Heart right ventricle (tissue), 16 donors: ENCODE measurements at places on chromosomes 4 and X.

DNA sequence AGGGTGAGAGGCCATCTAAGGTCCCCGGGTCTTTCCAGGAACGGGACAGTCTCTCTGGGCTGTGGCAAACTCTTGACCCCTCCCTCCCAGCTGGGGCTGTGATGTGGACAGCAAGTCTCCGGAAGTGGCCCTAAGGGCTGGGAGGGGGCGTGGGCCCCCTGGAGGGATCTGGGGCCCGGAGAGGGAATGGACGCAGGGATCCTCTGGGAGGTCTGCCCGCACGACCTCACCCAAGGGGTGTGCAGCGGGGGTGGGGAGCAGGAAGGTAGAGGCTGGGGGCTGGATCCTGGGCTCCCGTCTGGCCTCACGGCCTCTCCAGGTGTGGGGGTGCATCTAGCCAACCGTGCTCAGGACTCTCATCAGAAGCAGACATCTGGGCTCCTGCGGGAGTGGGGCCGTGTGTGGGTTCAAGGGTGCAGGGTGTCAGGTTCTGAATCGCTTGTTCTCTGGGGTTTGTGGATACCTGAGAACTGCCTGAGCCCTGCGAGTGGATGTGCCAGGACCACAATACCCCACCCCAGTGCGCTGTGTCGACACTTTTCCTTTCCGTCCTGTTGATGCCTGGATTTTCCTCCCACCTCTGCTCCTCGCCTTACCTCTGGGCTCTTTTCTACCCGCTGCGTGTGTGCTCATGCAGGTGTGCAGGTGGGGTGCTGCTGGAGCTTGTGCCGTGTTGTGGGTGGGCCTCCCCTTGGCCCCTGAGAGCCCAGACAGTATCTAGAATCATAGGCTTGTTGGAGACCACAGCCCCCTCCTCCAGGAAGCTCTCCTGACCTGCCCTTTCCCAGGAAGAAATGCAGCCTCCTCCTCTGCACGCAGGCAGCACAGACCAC is 915 bp downstream of the CPZ start:
- DNase-seq, result no peak

DNA sequence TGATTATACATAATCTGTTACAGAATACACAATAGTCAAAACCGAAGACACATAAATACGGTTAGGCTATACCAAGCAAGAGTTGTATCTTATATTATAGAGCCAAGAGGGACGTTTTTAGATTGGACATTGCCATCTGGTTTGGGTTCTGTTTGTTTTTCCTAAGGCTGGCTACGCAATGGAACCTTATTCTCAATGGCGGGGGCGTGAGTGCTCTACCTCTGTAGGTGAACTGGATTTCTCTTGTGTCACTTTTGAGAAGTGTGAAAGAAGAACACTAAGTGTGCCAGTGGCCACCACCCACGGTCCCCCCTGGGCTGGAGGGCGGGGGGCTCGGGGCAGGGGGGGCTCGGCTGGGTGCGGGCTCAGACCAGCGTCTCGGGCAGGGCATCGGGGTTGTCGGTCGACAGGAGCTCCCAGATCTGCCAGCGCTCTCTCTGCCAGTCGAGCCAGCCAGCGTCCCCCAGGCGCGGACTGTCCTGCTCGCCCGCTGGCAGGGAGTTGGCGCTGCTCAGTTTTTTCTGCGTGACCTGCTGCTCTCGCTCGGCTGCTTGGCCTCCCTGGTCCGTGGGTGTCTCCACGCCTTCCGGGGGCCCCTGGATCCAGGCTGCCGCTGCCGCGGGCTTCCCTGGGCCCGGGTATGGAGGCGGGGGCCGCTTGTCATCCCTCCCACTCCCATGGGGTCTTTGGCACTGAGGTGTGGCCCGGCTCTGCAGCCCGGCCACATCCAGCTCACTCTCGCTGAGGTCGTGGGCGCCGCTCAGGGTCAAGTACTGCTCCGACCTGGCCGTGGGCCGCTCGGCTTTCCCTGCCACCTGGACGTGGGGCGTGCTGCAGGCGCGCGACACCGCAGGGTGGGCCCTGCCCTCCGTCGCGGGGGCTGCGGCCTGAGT is 27.6 kb downstream of the HCCS start:
- no peak for DNase-seq

DNA sequence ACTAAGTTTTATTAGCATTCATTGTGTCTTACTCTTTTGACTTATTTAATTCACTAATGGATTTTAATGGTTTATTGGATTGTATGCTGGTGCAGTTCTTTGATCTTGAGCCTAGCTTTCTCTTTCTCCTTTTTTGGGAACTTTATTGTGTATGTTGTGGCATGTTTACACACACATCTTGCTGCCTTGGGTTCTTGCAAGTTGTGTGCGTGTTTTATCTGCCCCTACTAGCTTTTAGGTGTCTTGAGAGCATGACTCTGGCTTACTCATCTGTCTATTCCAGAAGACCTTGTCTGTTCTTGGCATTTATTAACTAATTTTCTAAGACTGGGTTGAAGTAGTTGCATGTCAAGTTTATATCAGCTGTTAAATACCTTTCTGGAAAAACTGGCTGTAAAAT is 2.7 kb downstream of the TMEM165 start:
- DNase-seq, result no peak

DNA sequence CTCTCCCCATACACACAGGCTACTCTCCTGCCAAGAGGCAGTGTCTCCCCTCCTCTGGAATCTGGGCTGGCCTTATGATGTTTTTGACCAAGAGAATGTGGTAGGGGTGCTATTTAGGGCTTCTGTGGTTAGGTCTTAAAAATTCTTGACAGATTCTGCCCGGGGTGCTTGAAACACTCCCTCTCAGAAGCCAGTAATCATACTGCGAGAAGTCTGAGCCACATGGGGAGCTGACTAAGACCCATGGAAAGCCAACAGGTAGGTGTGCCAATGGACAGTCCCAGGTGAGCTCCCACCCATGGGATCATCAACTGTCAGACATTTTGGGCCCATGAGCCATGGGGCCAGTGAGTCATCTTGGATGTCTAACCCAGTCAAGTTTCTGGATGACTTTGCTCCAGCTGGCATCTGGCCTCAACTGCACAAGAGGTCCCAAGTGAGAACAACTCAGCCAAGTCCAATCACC is 315.7 kb downstream of the FBXW7 start:
- DNase-seq, result no peak

- no peak for DNase-seq
Observed at GRCh38 chrX:13700380-13700779, 11.5 kb downstream of the RAB9A start.

DNA sequence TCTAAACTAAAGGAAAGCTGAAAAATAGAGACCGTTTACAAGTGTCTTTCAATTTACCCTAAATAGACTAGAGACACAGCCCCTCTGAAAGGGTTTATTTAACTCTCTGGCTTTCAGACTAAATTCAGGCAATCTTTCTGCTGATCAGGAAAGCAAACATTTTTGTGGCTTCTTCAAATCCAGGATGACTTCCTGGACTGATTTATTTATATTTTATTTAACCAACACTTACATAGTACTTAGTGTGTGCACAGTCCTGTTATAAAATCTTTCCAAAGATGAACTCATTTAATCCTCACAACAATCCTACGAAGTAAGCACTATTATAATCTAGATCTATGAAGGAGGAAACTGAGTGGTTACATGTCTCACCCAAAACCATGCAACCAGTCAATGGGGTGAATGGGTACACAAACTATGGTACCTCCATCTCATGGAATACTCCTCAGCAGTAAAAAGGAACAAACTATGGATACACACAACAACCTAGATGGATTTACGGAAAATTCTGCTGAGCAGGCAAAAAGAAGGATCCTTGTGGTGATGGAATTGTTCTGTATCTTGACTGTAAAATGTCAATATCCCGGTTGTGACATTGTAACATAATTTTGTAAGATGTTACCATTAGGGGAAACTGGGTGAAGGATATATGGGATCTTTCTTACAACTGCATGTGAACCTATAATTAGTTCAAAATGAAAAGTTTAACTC is 64.1 kb upstream of the MAMLD1 start:
- no peak for DNase-seq
